AG04450 (cell line): ENCODE measurements at places on chromosomes 3 and 15. TPM values are rescaled to one million over a fixed set of nuclear protein-coding genes. Genes with fewer than 3 reads are reported as not detected.

The GHSR gene
- polyA plus RNA-seq = not detected in 2 replicates

The NEK10 gene
- polyA plus RNA-seq = 2.3 and 3.0 TPM in 2 replicates

The NFKBIZ gene
- polyA plus RNA-seq = 27.3 and 29.6 TPM in 2 replicates

The NR2E3 gene
- 0.16 and 0.29 TPM in 2 replicates for polyA plus RNA-seq

The GOLGA6L24 gene
- not detected in 2 replicates for polyA plus RNA-seq

The CCDC191 gene
- 1.7 and 2.3 TPM in 2 replicates for polyA plus RNA-seq

The A4GNT gene
- not detected in 2 replicates for polyA plus RNA-seq

The EPB42 gene
- not detected in 2 replicates for polyA plus RNA-seq

The CRABP1 gene
- not detected in 2 replicates for polyA plus RNA-seq

DNA sequence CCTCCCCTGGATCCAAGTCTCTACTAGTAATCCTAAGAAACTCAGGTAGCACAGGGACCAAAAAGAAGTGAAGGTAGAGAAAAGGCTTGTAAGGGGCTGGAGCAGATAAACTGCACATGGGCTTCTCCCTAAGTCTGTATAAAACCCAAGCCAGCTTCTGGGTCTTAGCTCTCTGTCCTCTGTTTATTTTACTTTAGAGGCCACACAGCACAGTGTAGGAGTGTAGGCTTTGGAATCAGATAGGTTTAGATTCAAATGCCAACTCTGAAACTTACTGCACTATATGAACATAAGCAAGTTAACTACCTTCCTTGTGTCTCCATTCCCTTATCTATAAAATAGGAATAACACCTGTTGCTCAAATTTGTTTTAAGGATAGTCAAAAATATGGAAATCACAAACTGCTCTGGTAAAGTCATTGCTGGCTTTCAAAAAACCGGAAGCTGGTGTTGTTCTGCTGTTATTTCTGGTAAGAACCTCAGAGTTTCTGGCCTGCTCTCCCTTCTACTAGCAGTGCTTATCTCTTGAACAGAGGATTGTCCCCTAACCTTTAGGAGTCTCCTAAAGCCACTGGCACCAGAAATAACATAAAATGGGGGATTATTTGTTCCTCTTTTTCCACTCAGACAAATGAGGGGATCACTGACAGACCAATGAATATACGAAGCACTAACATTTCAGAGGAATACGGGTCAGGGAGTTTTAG, 33.8 kb downstream of the PIK3R4 start:
- no peak for DNase-seq

DNA sequence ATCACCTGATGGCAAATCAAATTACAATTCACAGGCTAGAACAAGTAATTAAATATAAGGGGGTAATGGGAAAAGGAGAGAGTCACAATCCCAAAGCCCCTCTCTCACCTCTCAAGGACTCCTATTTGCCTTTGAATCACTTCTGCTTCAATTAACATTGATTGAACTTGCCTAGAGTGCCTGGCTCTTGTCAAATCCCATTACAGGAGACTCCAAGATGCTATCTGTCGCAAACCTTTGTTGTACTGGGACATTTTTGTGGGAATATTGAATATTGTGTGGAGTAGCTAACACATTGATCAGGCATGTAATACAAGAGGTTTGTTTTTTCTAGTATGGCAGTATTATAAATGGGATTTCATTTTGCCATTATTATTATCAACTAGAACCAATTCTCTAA, 412.8 kb upstream of the AZI2 start:
- DNase-seq = no peak

DNA sequence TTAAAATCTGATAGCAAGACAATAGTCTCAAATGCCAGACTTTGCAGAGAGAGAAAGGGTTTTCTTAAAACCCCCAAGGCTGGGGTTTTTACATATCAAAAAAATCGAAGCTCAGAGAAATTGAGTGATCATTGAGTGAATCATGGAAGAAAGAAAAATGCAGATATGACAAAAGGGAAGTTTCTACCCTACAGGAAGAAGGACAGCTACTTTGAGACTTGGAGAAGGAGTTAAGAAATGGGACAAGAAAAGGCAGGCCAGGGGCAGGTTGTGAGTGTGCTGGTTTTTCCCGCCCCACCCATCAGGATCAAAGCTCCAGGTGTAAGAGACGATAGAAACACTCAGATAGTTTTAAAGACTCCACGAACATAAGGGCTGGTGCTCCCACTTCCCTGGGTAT, 18.6 kb downstream of the TMEM158 start:
- DNase-seq = no peak

DNA sequence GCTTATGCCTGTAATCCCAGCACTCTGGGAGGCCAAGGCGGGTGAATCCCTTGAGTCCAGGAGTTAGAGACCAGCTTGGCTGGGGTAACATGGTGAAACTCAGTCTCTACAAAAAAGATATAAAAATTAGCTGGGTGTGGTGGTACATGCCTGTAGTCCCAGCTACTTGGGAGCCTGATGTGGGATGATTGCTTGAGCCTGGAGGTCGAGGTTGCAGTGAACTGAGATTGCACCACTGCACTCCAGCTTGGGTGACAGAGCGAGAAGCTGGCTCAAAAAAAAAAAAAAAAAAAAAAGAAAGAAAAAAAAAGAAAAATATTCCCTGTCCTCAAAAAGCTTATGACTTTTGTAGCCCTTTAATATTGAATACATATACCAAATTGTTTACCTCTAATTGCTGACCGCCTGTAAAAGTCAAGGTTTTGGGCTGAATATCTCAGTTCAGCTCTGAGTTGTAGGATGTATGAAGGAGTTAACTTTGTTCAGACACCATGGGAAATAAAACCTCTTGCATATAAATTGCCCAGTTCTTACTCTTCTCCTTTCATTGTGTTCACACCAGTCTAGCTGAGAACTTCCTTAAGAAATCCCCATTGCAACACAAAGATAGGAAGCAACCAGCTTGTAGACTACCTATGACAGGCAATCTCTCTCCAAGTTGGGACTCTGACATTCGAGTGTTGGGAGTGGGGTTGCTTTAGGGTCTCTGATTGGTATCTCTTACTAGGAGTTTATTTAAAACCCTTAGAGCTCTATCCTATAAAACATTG, 97.6 kb upstream of the RASGRP1 start:
- no peak for DNase-seq

DNA sequence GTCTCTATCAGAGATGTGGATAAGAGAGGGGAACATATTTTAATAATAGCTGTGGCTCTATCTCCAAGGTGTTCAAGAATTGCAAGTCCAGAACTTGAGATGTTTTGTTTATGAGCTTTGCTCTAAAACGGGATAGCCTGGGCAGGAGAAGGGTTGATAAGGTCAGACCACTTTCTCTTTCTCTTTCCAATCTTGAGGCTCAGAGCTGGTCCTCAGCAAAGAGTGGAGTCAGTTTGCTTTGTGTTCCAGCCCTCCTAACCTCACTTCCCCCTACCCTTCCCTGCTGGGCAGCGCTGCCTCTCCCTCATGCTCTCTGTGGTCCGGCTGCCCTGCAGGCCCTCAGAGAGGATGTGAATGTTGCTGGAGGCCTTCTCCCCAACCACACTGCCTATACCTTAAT, 13.8 kb downstream of the KLHL6 start:
- DNase-seq = no peak

GRCh38 chr3:175731543-175731942, 872.4 kb downstream of the NAALADL2 start:
- DNase-seq = no peak

DNA sequence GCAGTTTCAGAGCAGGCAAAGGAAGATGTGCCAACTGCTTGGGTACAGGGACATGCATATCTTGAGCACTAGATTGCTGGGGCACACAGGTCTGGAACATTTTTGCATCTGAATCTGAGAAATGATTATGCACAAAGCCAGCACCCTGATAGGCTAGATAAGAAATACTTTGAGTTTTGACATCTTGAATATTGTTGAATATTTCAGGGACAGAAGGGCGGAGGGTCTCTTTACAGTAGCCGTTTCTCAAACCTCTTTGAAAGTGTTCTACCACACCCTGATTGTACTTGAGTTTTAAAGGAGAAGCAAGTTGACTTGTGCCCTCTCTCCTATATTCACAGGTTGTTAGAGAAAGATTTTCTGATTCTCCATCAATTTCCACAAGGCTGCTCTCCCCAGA, 188.1 kb upstream of the STRIT1 start:
- DNase-seq = no peak

- no peak for DNase-seq
Observed at GRCh38 chr15:82544431-82544830, 4.2 kb upstream of the RPS17 start.

- DNase-seq = no peak
Observed at GRCh38 chr15:99721104-99721778, 12.0 kb downstream of the LYSMD4 start.

GRCh38 chr3:83011481-83011880, 1250.0 kb upstream of the GBE1 start:
- no peak for DNase-seq

- no peak for DNase-seq
Observed at GRCh38 chr3:463252-464192, 267.0 kb downstream of the CHL1 start.

DNA sequence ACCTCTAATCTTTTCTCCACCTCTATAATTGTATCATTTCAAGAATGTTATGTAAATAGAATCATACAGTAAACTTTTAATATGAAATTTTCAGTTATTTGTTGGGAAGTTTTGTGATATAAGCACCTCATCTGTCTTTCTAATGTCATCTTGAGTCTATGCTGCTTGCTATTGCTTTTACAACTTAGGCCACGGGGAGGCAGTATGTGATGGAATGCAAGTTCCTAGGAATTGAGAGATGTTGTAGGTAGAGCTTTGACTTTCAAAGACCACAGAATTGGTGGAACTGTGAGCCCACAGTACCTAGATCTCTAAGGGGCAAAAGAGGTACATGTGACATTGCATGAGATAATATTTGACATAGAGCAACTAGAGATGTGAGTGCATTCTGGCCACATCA, 328.3 kb downstream of the MFSD1 start:
- DNase-seq = no peak

DNA sequence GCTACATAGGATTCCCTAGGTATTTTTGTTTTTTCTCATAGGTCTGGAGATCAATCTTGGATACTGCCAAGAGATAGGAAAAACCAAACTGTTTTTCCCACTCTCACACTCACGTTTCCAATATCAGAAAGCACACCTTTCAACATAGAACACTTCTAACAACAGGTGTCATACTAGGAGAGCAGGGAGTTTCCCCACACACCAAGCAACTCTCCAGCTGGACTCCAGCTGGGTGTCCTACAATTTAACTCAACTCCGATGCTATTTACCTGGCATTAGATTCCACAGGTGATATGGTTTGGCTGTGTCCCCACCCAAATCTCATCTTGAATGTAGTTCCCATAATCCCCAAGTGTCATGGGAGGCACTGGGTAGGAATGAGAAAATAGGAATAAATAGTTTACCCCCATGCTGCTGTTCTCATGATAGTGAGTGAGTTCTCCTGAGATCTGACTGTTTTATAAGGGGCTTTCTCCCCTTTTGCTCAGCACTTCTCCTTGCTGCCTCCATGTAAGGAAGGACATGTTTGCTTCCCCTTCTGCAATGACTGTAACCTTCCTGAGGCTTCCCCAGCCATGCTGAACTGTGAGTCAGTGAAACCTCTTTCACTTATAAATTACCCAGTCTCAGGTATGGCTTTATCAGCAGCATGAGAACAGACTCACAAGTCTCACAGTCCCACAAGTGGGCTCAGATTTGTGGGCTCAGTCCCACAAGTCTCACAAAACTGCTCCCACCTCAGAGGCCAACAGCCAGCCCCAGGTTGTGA, 354.5 kb upstream of the THBS1 start:
- DNase-seq = no peak

DNA sequence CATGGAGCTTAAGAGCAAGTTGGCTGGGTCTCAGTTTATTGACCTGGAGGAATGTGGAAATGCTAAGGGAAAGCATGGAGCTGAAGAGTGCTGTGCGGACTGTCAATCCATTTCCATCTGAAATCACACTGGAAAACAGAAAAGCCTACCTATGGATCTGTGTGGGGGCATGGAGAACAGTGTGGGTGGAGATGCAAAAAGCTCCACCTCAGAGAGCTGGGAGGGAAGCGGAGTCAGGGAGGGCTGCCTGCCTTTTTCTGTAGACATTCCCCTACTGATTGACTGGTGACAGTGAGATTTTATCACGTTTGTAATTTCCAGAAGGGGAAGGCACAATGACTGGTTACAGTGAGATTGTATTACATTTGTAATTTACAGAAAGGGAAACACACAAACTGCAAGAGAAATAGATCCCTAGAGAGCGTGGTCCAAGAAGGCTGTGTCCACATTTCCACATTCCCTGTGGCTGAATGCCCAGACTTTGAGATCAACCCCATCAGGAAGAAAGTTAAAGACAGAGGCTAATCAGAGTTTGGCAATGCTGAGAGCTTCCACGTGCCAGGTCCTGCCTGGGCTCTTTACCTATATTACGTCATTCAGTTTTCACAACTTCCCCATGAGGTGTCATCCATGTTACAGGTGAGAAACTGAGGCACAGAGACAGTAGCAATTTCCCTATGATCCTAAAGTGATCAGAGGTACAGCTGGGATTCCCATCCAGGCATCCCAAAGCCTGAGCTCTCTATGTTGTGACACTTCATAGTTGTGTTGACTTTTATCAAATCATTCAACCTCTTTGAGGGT, 67.7 kb upstream of the NSMCE3 start:
- DNase-seq = no peak

DNA sequence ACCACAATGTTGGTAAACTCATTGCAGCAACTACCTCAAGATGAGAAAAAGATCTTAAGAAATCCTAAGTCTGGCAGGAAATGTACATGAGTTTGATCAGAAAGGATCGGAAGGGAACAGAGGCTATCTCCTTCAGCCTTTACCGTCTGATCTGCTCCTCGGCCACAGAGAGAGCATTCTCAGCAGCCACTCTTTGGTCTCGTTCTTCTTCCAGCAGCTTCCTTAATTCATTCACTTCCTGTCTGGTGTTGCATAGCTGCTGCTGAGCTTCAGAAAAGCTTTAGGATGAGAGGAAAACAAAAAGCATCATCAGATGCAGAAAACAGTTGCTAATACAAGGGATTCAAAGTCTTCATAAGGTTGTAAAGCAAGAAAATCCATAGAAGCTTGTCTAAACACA, 6.6 kb upstream of the HCLS1 start:
- no peak for DNase-seq

GRCh38 chr3:138325990-138326389, 3.7 kb downstream of the NME9 start:
- DNase-seq = no peak

DNA sequence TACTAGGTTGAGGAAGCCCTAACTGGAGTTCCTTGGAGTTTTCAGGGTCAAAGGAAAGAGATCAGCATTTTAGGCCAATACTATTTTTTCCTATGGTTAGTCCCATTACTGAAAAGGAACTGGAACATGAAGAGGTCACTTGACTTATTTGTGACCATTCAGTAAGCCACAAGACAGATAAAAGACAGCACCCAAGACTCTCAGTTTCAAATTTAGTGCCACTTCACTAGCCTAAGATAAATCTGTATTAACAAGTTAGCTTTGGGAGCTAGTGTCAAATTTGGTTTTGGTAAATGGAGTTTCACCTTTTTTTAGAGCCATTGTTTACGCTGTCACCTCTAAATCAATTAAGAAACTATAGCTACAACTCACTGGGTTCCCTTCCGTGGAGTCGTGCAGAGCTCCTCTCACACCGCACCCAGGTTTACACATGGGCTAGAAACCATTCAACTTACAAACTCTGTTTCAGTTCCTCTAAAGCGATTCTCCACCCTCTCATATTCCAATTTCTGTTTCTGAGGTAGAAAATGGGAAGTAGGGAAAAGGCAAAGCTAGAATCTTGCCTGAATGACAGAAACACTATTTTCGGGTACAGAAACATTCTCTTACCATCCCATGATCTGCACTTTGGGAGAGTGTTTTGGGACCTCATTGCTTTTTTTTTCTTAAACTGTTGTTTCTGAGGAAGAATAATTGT, 14.4 kb downstream of the CCDC32 start:
- no peak for DNase-seq

GRCh38 chr15:74958908-74959585, 2.5 kb upstream of the RPP25 start:
- no peak for DNase-seq
